ENCODE measurements at places on chromosomes 6 and 20.

GRCh38 chr6:56526860-56527544 lies 115.7 kb downstream of the DST start:
- DNase-seq: no peak

DNA sequence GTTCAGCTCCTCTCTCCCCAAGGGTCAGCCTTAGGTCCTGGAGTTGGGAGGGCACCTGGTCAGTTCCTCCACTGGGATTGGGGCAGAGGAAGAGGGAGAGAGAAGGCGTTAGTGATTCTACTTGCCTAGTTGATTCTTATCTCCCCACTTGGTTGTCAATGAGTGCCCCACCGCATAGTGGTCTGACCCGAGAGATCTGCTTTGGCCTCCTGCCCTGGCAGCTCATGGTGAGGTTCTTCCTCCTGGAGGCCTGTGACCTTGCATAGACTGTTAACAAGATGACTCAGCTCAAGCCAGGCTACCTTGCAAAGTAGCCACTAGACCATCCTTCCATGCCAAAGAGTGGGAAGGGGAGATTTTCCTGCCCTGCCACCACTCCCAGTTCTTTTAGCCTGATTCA lies 160.6 kb downstream of the TMEM200A start:
- no peak for DNase-seq

GRCh38 chr6:170137911-170138910 lies 152.7 kb downstream of the DLL1 start:
- no peak for DNase-seq

DNA sequence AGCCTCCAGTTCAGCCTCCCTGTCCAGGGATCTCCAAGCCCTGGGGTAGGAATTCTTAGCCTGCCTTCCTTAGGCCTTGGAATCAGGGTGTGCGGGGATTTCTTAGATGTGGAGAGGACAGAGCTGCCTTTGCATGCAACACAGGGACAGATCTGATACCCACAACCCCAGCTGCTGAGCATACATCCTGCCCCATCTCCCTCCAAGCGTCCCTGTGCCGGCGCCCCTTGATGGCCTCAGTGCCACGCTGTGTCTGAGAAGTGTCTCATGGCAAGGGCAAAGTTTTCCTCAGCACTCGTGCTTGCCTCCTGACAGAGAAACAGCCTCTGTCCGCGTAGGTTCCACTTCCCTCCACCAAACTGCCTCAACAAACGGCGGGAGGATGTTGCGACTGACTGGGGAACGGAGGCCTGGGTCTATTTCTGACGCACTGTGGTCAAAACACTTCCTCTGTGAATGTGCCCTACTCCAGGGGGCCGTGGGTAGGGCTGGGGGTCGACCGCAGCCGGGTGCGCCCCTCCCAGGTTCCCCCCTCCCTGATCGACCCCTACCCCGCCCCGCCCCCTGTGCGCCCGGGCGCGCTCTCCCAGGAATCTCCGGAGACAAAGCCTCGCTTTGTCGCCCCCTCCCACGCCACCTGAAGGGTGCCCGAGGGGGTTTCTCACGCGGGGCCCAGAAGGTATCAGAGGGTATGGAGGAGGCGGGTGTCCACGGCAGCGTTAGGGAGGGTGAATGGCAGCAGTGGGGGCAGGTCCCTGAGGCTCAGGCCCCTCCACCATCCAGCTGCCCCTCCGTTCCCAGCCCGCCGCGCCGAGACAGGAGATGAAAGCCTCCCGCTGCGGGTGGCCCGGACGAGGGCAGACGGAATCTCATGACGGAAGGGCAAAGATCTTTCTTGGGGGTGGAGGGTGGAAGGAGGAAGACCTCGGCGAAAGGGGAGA lies 806 bp downstream of the MICAL1 start:
- peak; percentile 89 for DNase-seq

- no peak for DNase-seq
These were observed 166.6 kb downstream of the PLCB4 start for GRCh38 chr20:9235518-9235917.

- no peak for DNase-seq
These were observed 1622.8 kb downstream of the HACE1 start for GRCh38 chr6:103236923-103237322.

- DNase-seq: no peak
These were observed 291.6 kb downstream of the CLIC5 start for GRCh38 chr6:45724027-45724426.

GRCh38 chr20:13692802-13693736 lies 54.3 kb upstream of the TASP1 start:
- DNase-seq: no peak

DNA sequence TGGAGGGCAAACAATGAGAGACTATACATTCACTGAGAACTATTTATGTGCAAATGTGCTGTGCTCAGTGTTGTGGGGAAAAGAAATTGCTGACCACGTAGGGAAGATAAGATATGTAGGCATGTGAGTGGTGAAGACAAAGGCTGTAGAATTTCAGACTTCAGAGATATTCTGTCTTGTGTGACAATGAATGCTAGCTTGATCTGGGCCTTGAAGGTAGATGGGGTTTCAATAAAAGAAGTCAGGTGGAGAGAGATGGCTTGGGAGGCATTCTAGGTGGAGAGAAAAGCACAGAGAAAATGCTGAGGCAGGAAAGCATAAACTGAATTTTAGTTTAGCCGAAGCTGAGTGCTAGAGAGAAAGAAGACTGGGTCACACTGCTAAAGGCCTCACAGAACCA lies 56.8 kb upstream of the EEF1A1 start:
- no peak for DNase-seq

DNA sequence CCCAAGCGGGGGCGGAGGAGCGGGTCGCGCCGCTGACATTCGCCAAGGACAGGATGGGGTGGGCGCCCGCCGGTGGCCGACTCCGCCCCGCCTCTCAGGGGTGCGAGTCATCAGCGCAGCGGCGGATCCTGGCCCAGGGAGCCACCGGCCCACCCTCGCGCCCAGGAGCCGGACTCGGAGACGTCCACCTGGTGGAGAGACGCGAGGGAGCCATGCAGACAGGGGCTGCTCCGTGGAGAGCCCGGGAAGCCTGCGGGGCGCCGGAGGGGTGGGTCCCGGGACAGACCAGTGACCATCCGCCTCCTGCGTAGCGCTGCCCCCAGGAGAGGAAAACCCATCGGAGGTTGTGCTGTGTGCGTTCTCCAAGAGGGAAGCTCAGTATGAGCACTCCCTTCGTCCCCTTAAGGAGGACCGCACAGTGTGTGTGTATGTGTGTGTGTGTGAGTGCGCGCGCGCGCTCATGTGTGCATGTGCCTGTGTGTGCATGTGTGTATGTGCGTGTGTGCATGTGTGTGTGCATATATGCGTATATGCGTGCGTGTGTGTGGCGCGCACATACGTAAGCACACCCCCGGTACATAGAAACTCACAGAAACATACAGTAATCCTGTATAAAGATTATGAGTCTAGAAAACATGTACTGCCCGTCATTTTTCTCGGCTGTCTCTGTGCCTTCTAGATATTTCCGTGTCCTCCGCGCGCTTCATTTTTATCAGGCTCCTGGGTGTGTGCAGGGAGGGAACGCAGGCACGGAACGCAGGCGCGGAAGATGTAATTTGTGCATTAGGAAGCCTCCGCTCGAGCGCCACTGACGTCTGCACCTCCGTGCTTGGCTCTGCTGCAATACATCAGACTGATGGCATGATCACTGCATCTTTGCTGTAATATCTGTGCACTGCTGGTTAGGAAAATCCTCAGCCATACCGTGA lies 158.9 kb downstream of the TBXT start:
- no peak for DNase-seq

GRCh38 chr6:120077489-120077888 lies 727.9 kb upstream of the MAN1A1 start:
- DNase-seq: peak; percentile 29

DNA sequence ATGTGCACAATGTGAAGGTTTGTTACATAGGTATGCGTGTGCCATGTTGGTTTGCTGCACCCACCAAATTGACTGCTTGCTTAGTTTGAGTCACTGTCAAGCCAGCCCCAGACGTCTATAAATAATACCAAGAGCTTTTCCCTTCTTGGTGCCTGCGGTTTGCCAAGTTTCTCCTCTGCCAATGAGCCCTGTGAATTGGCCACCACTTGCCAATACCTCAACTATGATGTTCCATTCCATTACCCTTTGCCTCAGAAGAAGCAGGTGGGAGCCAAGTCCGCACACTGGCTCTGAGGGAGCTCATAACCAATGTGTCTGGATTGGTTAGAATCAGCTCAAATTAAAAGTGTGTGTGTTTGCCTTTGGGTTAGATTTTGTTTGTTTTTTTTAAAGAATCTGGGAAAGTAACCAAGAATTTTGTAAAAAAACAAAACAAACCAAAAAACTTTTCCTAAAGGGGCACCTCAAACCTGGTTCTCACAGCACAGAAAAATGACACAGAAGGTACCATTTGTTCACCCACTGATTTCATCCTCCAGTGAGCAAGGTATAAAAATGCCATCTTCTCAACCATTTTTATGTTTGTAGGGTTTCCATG lies 244.7 kb upstream of the PRND start:
- no peak for DNase-seq

GRCh38 chr6:167093406-167093921 lies 29.4 kb upstream of the CCR6 start:
- no peak for DNase-seq

GRCh38 chr6:107108201-107108890 lies 7.0 kb downstream of the BEND3 start:
- DNase-seq: no peak

GRCh38 chr20:58136149-58136484 lies 92.3 kb downstream of the ANKRD60 start:
- DNase-seq: no peak

- DNase-seq: no peak
These were observed 66.9 kb downstream of the CARMIL1 start for GRCh38 chr6:25346064-25346463.

- DNase-seq: no peak
These were observed 78.3 kb downstream of the KIF6 start for GRCh38 chr6:39646751-39647420.

GRCh38 chr20:53678990-53679596 lies 85.5 kb upstream of the ZNF217 start:
- DNase-seq: no peak

DNA sequence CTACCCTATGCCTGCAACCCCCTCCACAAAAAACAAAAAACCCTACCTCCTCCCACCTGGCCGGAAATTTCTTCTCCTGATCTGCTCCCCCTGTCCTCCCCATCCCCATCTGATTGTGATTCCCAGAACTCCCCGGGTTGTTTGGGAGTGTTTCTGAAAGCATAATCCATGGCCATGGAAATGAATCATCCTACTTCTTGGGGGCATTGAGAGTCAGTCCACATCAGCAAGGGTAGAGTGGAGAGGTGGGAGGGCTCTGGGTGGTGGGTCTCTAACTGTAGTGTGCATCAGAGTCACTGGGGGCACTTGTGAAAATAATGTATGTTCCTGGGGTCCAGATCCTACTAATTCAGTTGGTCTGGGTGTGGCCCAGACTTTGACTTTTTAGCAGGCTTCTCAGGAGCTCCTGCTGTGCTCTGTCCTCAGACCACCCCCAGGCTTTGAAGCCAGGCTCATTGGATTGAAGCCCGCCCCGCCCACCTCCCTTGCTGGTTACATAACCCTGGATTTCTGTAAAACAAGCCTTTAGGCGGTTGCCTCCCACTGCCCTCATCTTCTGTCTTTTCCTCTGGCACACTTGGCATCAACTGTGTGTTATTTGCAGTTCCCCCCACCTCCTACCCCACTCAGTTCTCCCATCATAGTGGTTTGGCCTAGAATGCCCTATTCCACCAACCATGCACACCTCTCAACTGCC lies 10.5 kb downstream of the PIGT start:
- no peak for DNase-seq

- no peak for DNase-seq
These were observed 347.2 kb upstream of the MAP3K7 start for GRCh38 chr6:90934081-90934480.

GRCh38 chr6:142692942-142693341 lies 252.0 kb downstream of the HIVEP2 start:
- DNase-seq: peak; percentile 70

GRCh38 chr6:41713159-41713649 lies 22.2 kb downstream of the TFEB start:
- no peak for DNase-seq

DNA sequence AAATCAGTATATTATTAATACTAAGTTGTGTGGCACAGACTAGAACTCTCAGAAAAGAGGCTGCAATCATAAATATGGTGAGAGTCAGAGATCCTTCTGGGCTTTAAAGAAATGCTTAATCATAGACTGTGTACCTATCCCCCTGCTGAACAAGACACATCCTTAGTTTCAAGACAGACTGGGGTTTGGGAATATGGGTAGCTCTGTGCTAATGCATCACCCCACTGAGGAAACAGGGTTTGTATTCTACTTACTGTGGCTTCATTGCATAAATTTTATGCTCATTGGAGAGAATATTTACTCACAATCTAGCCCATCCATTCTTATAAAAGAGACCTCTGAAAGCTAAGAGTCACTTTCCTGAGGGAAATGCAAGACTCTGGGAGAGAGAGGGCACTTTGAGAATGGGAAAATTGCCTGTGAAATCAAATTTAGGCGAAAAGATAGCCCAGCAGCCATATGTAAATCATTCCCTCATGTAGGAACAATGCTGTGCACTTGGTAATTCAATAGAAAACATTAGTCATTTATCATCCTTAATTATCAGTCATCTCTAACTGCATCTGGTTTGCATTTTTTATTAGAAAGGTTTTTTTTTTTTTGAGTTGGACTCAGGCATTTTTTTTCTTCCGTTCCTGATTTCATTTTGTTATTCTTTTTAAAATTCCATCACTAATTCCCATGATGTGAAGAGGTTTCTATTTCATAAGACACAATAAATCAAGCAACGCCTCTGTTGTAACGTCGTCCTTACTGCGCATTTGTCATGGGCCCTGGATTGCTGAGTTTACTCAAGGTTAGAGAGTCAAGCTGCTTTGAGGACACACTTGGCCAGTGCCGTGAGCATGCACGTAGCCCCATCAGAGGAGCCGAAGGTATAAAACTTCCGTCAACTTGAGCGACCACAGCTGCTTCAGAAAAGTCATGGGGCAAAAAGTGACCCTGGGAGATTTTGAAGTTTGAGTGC lies 91.8 kb downstream of the TRMT11 start:
- no peak for DNase-seq
